ENCODE measurements at places on chromosomes 12 and 14. TPM values are rescaled to one million over a fixed set of nuclear protein-coding genes. Genes with fewer than 3 reads are reported as not detected.
A peak's percentile ranks its signal among the peaks of the same experiment; 100 is the strongest.

- 0 out of 2 replicates have a peak, but pooled peaks cover 3% of the 10 kb centered on the region for H3K36me3 ChIP-seq
- H3K4me3 ChIP-seq: no peak overlapping the region
- peaks cover 3% of the 10 kb centered on the region for H3K4me1 ChIP-seq
- no peaks in the 10 kb centered on the region for H3K27me3 ChIP-seq
- no peak for DNase-seq
Observed at GRCh38 chr14:56297449-56297848, 179.2 kb downstream of the PELI2 start.

DNA sequence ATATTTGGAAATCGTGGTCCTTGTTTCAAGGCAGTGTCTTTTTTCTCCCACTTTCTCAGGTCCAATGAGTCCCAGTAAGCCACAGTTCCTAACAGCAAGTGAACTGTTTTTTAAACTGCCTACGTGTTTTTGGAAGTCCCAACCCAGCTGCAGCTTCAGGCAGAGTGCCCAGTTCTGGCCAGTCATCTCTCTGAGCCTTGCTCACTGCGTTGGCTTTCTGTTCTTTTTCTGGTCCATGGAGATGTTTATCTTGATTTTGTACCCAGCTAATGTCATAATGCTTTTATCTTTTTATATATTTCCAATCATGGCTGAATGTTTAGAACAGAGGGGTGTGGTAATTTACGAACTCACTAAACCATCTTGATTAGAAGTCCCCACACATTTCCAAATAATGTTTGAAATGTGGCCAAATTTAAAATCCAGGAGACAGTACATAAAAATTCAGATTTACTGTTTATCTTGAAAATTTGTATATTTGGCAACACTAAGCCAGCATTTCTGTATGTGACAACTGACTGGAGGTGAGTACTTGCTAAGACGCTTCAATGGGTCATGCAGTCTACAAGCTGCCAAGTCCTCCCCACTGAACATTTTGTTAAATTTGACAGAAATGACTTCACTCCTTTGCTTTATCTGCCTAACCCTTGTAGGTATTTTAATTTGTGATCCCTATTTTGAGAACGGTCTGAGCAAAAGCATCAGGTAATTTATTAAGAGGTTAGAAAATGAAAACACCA is 46.1 kb upstream of the OTOGL start:
- no peak overlapping the region for H3K27ac ChIP-seq
- H3K4me1 ChIP-seq: no peaks in the 10 kb centered on the region
- H3K27me3 ChIP-seq: no peaks in the 10 kb centered on the region
- DNase-seq: no peak
- H3K4me3 ChIP-seq: no peak overlapping the region
- no peaks in the 10 kb centered on the region for H3K36me3 ChIP-seq

GRCh38 chr12:23536293-23536692 is 413.2 kb downstream of the SOX5 start:
- peaks cover 18% of the 10 kb centered on the region for H3K4me1 ChIP-seq
- H3K27me3 ChIP-seq: no peaks in the 10 kb centered on the region
- no peak overlapping the region for H3K4me3 ChIP-seq
- DNase-seq: no peak
- H3K36me3 ChIP-seq: 0 out of 2 replicates have a peak, but pooled peaks cover 2% of the 10 kb centered on the region

GRCh38 chr12:54368025-54368708 is 3.9 kb upstream of the GPR84 start:
- peaks cover 52% of the 10 kb centered on the region for H3K27me3 ChIP-seq
- peak overlapping the region; percentile 75 for H3K4me3 ChIP-seq
- H3K27ac ChIP-seq: no peak overlapping the region
- H3K4me1 ChIP-seq: peaks cover 24% of the 10 kb centered on the region

DNA sequence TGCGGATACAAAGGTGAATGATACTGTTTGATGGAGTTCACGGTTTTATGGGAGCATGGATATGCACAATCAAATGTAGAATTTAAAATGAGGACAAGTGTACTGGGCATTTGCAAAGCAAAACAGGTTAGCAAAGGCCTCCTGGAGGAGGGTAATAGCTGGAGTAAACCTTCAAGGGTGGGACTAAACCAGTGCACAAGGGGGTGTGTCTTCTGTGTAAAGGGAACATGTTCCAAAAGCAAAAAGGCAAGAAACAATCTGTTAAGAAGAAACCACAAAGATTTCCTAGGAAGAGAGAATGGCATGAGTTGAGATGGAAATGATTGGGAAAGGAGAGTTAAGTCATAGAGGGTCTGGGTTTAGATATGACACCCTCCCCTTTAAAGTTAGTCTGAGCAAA is 109.2 kb upstream of the SLCO1C1 start:
- no peak overlapping the region for H3K4me3 ChIP-seq
- no peak for DNase-seq
- H3K36me3 ChIP-seq: no peaks in the 10 kb centered on the region
- H3K4me1 ChIP-seq: peaks cover 13% of the 10 kb centered on the region
- no peaks in the 10 kb centered on the region for H3K27me3 ChIP-seq
- no peak overlapping the region for H3K27ac ChIP-seq

- H3K4me3 ChIP-seq: no peak overlapping the region
- DNase-seq: no peak
- H3K27me3 ChIP-seq: no peaks in the 10 kb centered on the region
- H3K4me1 ChIP-seq: no peaks in the 10 kb centered on the region
Observed at GRCh38 chr14:34930591-34931091, 52.2 kb upstream of the SRP54 start.

DNA sequence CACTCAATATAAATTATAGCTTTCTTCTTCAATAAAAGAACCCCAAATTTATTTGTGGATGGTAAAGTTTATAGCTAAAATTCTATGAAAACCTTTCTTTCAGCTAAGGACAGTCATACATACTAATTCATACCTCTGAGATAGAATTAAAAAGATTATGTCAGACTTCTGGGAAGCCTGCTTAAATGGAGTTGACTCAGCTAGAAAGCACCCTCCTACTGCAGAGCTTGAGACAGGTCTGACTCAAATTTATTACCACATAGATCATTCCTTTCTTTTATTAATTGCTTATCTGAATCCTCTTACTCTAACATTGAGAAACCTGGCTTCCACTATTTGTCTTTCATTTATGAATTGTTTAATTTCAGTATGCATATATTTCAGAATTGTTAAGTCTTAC is 1007.0 kb upstream of the LRFN5 start:
- 0 out of 2 replicates have a peak, but pooled peaks cover 3% of the 10 kb centered on the region for H3K4me1 ChIP-seq
- no peak overlapping the region for H3K27ac ChIP-seq
- no peaks in the 10 kb centered on the region for H3K36me3 ChIP-seq
- no peak for DNase-seq
- H3K27me3 ChIP-seq: no peaks in the 10 kb centered on the region

The ATXN7L3B gene
- total RNA-seq: 35.8 TPM

The REP15 gene
- total RNA-seq: not detected

The GLIPR1L1 gene
- total RNA-seq: 0.69 TPM

The PLA2G1B gene
- total RNA-seq: 1.8 TPM
